ENCODE measurements at places on chromosomes 1 and 21.
A peak's percentile ranks its signal among the peaks of the same experiment; 100 is the strongest.

DNA sequence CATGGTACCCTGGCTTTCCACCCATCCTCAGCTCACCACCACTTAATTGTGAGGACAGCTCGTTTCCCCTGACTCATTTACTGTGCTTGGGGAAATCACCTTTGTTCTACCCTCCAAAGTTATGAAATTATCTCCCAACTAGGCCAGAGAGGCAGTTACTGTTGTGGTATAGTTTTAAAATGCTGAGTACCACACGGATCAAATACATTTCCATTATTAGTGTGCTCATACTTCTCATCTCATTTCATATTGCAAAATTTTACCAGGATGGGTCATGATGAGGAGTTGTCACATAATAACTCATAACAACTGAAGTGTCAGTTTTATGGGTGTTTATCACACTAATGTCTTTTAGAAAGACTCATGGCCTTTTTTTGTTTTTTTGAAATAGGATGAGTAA lies 9.2 kb upstream of the OR2B11 start:
- H3K4me3 ChIP-seq = no peak overlapping the region
- H3K27me3 ChIP-seq = no peaks in the 10 kb centered on the region
- no peak for DNase-seq
- no peak overlapping the region for H3K27ac ChIP-seq

GRCh38 chr1:56576880-56577405 lies 2.4 kb downstream of the PLPP3 start:
- peak overlapping the region; percentile 95 for H3K27ac ChIP-seq
- peaks cover 18% of the 10 kb centered on the region for H3K4me1 ChIP-seq
- peak overlapping the region; percentile 58 for H3K4me3 ChIP-seq
- no peak for DNase-seq
- peaks cover 12% of the 10 kb centered on the region for H3K36me3 ChIP-seq

DNA sequence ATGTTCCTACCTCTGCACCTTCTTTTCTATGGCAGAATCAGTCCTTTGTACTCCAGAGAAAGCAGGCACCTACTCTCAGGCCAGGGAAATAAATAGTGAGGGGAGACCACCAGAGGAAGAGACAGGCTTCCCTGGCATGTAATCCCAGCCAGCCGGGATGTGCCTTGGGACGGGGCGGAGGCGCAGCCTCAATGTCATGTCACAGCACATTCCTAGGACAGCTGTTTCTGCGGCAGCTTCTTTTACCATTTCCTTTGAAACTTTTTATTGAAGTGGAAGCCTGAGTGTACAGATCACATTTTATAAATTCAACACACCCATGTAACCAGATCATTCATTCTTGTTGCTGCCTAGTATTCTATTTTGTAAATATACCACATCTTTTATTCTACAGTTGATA lies 67.9 kb upstream of the ZNF326 start:
- peaks cover 2% of the 10 kb centered on the region for H3K36me3 ChIP-seq
- H3K27ac ChIP-seq = no peak overlapping the region
- no peaks in the 10 kb centered on the region for H3K27me3 ChIP-seq
- no peak overlapping the region for H3K4me3 ChIP-seq
- no peak for DNase-seq
- peaks cover 8% of the 10 kb centered on the region for H3K4me1 ChIP-seq

GRCh38 chr1:87053446-87053845 lies 139.0 kb downstream of the HS2ST1 start:
- peak; percentile 74 for DNase-seq
- no peaks in the 10 kb centered on the region for H3K4me1 ChIP-seq
- H3K27ac ChIP-seq = no peak overlapping the region

DNA sequence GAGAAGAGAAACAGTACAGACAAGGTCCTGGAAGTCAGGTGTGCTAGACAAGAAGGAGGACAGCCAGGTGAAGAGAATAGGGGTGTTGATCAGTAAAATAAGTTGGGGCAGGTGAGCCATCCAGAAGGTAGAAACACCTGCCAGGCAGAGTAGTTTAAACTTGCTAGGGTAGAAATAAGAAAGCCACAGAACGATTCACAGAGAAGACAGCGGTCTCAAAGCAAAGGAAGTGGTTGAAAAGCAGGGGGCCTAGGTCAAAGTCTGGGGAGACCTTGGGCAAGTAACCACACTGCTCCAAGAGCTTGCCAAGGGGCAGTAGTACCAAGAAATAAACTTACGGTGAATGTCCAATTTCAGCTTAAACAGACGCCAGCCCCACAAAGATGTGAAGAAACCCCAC lies 116.6 kb upstream of the PROX1 start:
- H3K4me3 ChIP-seq = no peak overlapping the region
- H3K36me3 ChIP-seq = no peaks in the 10 kb centered on the region
- no peak for DNase-seq
- H3K4me1 ChIP-seq = no peaks in the 10 kb centered on the region
- no peak overlapping the region for H3K27ac ChIP-seq
- no peaks in the 10 kb centered on the region for H3K27me3 ChIP-seq

DNA sequence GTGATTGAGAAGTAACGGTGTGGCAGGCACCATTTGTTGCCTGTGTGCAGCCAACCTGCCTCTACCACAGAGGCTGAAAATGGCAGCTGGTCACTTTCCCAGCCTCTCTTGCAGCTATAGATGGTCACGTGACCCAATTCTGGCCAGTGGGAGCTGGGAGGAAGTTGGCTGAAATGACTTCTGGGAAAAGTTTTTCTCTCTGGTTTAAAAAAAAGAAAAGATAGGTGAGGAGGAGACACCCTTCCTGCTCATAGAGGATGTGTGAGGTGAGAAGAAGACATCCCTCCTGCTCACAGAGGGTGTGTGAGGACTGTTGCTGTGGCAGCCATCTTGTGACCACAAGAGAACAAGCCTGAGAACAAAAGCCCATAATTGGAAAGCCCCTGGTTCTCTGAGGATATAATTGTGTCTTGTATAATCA lies 122.8 kb downstream of the SYF2 start:
- H3K4me3 ChIP-seq = no peak overlapping the region
- no peaks in the 10 kb centered on the region for H3K36me3 ChIP-seq
- no peaks in the 10 kb centered on the region for H3K4me1 ChIP-seq
- H3K27me3 ChIP-seq = no peaks in the 10 kb centered on the region
- DNase-seq = no peak

- H3K27me3 ChIP-seq = no peaks in the 10 kb centered on the region
- no peak overlapping the region for H3K4me3 ChIP-seq
- H3K4me1 ChIP-seq = no peaks in the 10 kb centered on the region
- H3K27ac ChIP-seq = no peak overlapping the region
These were observed 78.8 kb upstream of the NR5A2 start for GRCh38 chr1:199948587-199949280.

DNA sequence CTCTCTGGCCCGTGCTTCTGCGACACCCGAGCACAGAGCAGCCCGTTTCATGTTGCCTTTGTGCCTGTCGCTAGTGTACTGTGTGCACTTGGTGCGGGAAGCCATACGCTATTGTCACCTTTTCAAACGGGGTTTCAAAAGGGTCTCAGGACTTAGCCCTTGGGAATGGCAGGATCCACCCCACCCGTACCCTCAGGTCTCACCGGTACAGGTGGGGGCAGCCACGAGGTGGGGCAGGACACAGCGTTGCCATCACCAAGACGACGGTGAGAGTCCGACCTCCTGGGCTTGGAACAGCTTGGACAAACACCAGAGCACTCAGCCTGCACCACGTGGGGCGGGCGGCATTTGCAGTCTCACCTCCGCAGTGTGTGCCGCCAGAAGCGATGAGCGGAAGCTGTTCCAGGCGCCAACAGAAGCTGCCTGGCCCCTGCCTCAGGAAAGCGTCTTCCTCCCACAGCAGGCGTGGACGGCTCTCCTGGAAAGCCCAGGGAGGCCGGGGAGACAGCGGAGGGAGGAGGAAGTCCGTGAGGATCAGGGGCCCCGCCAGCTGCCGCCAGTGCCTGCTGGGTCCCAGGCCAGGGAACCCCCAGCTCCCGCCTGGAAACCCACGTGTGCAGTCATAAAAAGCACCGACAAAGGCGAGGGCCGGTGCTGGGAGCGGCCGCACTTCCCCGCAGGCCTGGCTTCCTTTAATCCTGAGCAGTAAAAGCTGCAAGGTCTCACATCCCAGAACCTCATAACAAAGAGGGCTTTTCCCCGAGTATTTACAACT lies 131.3 kb upstream of the ARHGEF16 start:
- DNase-seq = no peak
- H3K4me3 ChIP-seq = no peak overlapping the region
- no peak overlapping the region for H3K27ac ChIP-seq
- H3K36me3 ChIP-seq = no peaks in the 10 kb centered on the region

- no peak for DNase-seq
- H3K36me3 ChIP-seq = no peaks in the 10 kb centered on the region
- no peaks in the 10 kb centered on the region for H3K27me3 ChIP-seq
- H3K4me1 ChIP-seq = peaks cover 4% of the 10 kb centered on the region
- no peak overlapping the region for H3K4me3 ChIP-seq
These were observed 135.8 kb downstream of the MAP3K21 start for GRCh38 chr1:233463333-233463732.

DNA sequence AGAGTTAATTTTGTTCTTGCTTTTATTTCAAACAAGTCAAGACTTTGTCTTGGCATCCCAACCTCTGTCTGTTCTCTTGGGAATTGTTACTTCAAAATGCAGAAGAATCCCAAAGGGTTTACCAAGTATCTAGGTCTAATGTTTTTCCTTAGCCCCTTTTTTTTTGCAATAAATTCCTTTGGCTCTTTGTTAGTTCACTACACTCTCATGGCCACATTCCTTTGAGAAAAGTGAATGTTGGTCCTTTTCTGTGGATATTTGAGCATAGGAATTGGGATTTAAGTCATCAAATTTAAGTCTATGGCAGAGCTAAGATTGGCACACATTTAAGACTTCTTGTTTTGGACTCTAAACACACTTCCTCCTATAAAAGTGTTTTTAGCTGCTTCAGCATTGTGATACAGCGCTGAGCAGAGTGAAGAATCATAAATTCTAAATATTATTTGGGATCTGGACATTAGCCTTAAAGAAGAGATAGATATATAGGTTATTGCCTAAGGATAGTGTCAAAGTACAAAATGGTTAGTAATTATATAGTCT lies 1.9 kb downstream of the BTF3L4 start:
- H3K27me3 ChIP-seq = no peaks in the 10 kb centered on the region
- no peak for DNase-seq
- H3K4me3 ChIP-seq = no peak overlapping the region
- H3K27ac ChIP-seq = no peak overlapping the region
- no peaks in the 10 kb centered on the region for H3K4me1 ChIP-seq

DNA sequence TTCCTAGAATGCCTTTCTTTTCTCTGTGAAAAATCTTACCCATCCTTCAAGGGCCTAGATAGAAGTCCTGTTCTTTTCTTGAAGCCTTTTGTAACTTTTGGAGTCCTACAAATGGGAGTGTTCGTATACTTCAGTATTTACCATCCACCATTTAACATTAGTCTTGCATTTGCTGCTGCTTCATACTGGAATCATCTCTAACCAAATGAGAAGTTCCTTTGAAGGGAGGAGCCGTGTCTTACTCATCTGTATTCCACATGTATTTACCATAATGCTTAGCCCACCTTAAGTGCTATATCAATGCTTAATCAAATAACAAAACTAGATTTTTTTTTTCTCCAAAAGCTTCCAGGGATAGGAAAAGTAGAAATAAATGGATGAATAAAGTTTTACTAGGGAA lies 7.1 kb downstream of the PRDX6 start:
- no peak overlapping the region for H3K27ac ChIP-seq
- no peaks in the 10 kb centered on the region for H3K4me1 ChIP-seq
- DNase-seq = no peak
- no peaks in the 10 kb centered on the region for H3K27me3 ChIP-seq
- H3K36me3 ChIP-seq = peaks cover 35% of the 10 kb centered on the region

DNA sequence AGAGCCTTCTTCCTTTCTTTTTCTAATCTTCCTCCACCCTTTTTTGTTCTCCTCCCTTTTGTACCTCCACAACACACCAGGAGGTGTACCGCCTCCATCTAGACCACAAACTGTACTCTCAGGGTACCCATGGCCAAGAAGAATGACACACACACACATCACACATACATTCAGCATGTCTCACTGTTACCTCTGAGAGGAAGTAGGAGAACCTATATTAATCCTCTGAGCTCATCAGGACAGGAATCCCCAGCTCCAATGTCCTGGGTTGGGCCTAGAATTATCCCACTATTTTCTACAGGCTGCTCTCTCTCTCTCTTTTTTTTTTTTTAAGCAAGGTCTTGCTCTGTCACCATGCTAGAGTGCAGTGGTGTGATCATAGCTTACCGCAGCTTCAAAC lies 36.7 kb downstream of the ATP2B4 start:
- H3K4me3 ChIP-seq = no peak overlapping the region
- no peak overlapping the region for H3K27ac ChIP-seq
- H3K36me3 ChIP-seq = peaks cover 17% of the 10 kb centered on the region
- DNase-seq = no peak
- no peaks in the 10 kb centered on the region for H3K27me3 ChIP-seq

DNA sequence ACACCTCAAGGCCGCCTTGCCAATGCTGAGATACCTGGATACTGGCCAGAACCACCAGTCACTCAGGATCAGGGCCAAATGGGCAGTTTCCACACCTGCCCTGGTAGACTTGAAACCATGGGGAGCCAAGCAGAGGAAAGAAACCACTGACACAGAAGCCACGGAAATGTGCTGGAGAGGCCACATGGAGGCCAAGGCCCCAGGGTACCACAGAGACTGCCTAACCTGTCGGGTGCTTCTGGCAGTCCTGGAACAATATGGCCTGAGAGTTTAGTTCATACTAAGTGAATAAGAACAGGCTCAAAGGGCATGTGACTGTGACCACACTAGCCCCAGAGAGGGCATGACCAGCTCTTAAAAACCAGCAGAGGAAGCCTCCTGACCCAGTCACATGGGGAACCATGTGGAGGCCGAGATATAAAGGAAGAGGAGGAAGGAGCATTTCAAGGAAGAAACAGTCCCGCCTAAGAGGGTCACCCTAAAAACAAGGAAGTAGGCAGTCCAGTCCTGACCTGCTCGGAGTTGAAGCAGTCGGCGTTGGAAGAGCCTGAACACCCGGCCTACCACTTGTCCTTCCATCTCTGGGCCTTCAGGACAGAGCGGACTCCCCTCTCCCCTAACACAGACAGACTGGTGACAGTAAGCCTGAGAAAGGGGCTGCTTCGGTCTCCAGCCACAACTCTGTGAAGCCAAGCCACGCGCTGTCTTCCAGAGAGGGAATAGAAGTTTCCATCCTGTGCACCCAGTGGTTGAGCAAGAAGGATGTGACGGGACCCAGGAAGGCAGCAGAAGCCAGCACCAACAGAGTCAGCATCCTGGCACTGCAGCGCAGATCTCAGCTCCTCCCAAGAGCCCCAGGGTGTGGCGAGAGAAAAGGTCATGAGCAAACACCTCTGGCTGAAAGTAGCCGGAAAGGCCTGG lies at the start of gene DENND2D:
DENND2D (minus strand) TSS at position 766 of the 921 bp plus-strand sequence; CDS start at position 579, 187 bp downstream.
- H3K27ac ChIP-seq = peak within 1 kb of the TSS; percentile 67
- H3K27me3 ChIP-seq = no peaks in the 10 kb centered on the region
- peaks cover 30% of the 10 kb centered on the region for H3K4me1 ChIP-seq
- DNase-seq = peak; percentile 86
- H3K4me3 ChIP-seq = no peak within 1 kb of the TSS

All from trophoblast cell (in vitro differentiated cells and primary cell).